ENCODE measurements at places on chromosomes 5 and 9.

- no peak for DNase-seq
Measured at GRCh38 chr5:93607367-93608258, 24.6 kb downstream of the NR2F1 start.

DNA sequence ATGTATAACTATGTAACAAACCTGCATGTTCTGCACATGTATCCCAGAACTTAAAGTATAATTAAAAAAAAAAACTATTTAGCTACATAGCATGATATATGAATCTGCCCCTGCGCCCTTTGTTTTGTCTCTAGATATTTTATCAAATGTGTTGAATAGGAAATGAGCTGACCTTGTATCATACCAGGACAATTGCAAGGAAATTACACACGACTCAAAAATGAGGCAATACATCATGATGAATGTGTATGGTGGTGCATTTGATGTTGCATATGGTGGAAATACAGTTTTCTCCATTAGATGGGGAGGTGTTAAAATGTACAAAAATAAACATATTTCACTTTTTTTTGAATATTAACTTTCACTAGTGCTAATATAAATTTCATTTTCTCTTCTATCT, 28.6 kb upstream of the CEP78 start:
- no peak for DNase-seq

- DNase-seq = no peak
Measured at GRCh38 chr9:14051419-14051818, 262.5 kb downstream of the NFIB start.

GRCh38 chr5:140240987-140241706, 61.8 kb downstream of the PFDN1 start:
- DNase-seq = no peak

GRCh38 chr5:90530736-90531487, 1.5 kb upstream of the LYSMD3 start:
- DNase-seq = no peak

DNA sequence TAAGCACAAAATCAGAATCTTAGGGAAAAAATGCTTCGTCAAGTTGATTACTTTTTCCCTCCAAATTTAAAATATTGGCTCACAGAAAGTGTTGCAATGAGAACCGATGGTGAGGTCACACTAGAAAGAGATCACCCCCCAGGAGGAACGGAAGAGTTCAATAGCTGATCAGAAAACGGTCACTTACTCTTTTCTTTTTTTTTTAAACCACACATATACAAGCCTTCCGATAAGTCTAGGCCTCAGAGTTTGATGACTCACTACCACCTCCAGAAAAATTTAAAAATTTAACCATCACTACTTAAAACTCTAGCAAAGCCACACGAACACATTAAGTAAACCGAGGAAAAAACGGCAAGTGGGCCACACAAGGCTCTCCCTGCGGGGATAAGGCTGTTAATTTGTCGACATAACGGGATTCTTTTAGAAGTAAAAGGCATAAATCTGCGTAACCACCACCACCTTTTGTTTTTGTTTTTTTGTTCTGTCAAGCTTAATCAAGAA, 1.2 kb downstream of the SURF4 start:
- no peak for DNase-seq

GRCh38 chr9:69355232-69355631, 30.2 kb downstream of the ENTREP1 start:
- no peak for DNase-seq

DNA sequence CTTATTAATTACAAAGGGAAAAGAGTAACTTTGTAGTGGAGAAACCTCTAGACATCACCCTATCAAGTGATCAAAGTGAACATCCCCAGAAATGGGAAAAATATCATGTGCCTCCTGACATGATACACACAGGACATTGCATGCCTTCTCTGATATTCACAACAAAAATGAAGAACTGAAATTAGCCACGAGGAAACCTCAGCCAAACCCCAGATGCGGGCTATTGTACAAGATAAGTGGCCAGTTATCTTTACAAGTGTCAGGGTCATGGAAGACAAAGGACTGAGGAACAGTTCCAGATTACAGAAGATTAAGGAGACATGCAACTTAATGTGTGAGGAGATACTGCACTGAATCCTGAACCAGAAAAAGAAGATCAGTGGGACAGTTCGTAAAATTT, 23.8 kb upstream of the NPM1 start:
- DNase-seq = no peak

- no peak for DNase-seq
Measured at GRCh38 chr9:116233160-116233530, 79.6 kb downstream of the PAPPA start.

GRCh38 chr5:612498-613424, 621 bp downstream of the CEP72 start:
- DNase-seq = no peak

- no peak for DNase-seq
Measured at GRCh38 chr9:35736201-35736633, 3.8 kb downstream of the CREB3 start.

DNA sequence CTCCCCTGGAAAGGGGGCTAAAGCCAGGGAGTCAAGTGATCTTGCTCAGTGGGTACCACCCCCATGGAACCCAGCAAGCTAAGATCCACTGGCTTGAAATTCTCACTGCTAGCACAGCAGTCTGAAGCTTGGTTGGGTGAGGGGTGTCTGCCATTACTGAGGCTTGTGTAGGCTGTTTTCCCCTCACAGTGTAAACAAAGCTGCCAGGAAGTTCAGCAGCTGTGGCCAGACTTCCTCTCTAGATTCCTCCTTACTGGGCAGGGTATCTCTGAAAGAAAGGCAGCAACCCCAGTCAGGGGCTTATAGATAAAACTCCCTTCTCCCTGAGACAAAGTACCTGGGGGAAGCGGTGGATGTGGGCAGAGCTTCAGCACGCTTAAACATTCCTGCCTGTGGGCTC, 17.1 kb upstream of the EPB41L4A start:
- no peak for DNase-seq

- no peak for DNase-seq
Measured at GRCh38 chr9:136021171-136021871, 60.1 kb upstream of the UBAC1 start.

DNA sequence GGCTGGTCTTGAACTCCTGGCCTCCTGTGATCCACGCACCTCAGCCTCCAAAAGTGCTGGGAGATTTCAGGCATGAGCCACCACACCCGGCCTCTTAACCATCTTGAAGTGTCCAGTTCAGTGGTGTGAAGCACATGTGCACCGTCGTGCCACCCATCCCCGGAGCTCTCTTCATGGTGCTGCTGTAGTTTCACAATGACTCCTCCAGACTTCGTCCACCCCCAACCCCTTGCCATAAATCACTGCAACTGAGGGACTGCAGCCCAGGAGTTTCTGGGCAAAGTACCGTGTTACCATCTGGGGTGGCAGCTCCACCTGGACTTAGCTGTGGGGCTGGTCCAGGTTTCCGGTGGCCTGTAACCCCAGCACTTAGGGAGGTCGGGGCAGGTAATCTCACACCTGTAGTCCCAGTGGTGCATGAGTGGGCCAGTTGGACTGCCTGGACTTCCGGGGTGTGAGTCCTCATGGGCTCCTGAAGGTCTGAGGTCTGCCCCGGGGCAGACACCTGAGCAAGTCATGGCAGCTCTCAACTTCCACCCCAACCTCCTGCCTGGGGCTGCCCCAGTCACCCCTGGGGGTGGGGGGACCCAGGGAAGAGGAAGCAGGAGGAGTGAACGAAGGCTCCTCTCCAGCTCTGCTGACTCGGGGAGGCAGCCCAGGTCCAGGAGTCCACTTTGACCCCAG, 6.6 kb upstream of the N4BP3 start:
- DNase-seq = no peak

DNA sequence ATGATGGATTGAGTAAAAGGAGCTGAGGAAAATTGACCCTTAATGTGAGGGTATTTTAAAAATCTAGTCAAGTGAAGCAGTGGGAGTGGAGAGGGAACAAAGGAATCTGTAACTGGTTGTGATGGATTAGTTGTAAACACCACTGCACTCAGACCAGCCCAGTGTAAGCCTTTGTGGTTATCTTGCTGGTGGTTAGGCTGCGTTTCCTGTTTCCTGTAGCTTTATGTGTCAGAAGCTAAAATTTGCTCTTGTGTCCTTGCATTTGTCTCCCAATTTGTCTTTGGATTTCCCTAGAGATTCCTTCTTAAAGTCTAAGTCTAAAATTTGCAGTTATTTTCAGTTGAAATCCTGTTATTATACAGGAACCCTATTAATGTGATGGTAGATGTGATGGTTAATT, 6.3 kb downstream of the IFNA21 start:
- no peak for DNase-seq

GRCh38 chr9:38527503-38527902, 92.9 kb downstream of the ANKRD18A start:
- no peak for DNase-seq

GRCh38 chr5:38515646-38516045, 40.8 kb downstream of the LIFR start:
- DNase-seq = no peak

GRCh38 chr9:34252670-34253459, 74.0 kb downstream of the UBAP1 start:
- no peak for DNase-seq

GRCh38 chr5:54440456-54440893, 15.0 kb upstream of the HSPB3 start:
- DNase-seq = no peak

- no peak for DNase-seq
Measured at GRCh38 chr9:116287721-116288120, 134.1 kb downstream of the PAPPA start.

- DNase-seq = no peak
Measured at GRCh38 chr9:36941441-36941840, 92.6 kb downstream of the PAX5 start.

GRCh38 chr5:140221697-140222223, 46.8 kb downstream of the CYSTM1 start:
- DNase-seq = no peak

GRCh38 chr5:130112246-130112645, 208.0 kb downstream of the CHSY3 start:
- DNase-seq = no peak

GRCh38 chr9:133874060-133874657, 118.0 kb downstream of the VAV2 start:
- DNase-seq = no peak

GRCh38 chr9:71096421-71097108, 24.9 kb downstream of the TRPM3 start:
- no peak for DNase-seq

DNA sequence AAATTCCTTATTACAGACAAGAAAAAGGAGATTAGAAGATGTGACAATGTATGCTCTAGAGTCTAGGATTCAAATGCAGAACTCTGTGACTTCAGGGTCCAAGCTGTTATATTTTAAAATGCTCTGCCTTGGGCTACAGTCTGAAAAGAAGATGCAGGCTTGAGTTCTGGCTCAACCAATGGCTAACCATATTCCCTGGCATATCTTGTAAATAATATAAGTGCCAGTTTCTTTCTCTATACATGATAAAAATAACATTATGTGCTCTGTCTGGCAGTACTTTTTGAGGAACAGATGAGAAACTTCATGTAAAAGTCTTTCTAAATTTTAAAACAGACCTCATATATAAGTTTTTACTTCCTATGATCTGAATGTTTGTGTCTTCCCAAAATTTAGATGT, 926.5 kb upstream of the CDH6 start:
- no peak for DNase-seq

DNA sequence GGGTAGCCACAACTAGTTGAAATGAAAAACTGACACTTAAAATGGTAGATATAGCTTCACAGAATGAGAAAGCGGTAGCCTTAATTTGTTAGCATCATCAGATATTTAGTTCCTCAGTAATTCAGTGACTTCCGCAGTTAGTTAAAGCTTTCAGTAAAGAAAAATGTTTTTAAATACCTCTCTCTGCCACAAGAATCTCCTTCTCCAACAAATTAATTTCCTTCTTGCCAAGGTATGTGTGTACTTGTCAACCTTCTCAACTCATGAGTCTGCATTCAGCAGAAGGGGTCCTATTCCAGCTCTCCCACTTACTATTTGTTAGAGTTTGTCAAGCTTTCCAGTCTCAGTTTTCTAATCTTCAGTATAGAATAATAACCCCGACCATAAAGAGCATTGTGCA, 26.3 kb upstream of the ERAP1 start:
- DNase-seq = no peak

DNA sequence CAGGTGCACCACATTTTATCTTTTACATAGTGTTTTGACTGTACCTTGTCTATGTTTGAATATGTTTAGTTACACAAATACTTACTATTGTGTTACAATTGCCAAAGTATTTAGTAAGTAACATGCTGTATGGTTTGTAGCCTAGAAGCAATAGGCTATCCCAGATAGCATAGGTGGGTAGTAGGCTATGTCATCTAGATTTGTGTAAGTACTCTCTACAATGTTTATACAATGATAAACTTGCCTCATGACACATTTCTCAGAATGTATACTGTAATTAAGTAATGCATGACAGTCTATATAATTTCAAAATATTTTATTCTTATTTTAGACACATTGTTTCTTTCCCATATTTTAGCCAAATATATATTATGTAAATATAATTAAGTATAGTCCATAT, 836.8 kb upstream of the CDH9 start:
- no peak for DNase-seq
